Nucleus accumbens (tissue), 56 donors: ENCODE measurements at places on chromosomes 2 and 18.
A peak's percentile ranks its signal among the peaks of the same experiment; 100 is the strongest.

DNA sequence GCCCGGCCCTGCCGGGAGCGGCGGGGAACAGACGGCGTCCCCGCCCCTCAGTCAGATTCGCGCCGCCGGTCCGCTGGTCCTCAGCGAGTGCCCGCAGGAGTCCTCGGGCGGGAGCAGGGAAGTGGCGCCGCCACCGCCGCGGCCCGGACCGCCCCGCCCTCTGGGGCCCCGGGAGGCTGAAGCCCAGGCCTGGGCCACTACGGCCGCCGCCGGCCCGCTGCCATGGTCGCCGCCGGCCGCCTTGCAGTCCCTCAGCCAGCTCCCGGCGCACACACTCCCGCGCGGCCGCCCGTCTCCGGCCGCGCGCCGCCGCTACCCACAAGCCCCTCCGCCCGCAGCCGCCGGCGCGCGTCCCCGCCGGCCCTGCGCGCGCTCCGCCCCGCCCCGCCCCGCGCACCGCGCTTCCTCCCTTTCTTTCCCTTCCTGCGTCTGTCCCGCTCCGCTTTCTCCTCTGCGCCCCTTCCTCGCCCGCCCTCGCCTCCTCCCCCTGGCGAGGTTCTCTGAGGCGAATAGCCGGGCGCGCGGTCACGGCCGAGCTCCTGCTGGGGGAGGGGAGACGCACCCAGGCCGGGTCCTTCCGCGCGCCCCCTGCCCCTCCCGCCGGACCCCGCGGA, at the start of gene ROCK2:
ROCK2 (minus strand) TSS at position 295 of the 614 bp plus-strand sequence. CDS start 500 bp downstream, outside the sequence.
- peak; percentile 77 for DNase-seq

GRCh38 chr2:9754532-9754887, 88.8 kb upstream of the TAF1B start:
- no peak for DNase-seq

- DNase-seq: no peak
Observed at GRCh38 chr2:157221394-157221988, 36.0 kb upstream of the GALNT5 start.

GRCh38 chr18:63363951-63364350, 3.1 kb downstream of the KDSR start:
- DNase-seq: no peak

GRCh38 chr2:67923696-67924095, 139.1 kb downstream of the C1D start:
- no peak for DNase-seq

DNA sequence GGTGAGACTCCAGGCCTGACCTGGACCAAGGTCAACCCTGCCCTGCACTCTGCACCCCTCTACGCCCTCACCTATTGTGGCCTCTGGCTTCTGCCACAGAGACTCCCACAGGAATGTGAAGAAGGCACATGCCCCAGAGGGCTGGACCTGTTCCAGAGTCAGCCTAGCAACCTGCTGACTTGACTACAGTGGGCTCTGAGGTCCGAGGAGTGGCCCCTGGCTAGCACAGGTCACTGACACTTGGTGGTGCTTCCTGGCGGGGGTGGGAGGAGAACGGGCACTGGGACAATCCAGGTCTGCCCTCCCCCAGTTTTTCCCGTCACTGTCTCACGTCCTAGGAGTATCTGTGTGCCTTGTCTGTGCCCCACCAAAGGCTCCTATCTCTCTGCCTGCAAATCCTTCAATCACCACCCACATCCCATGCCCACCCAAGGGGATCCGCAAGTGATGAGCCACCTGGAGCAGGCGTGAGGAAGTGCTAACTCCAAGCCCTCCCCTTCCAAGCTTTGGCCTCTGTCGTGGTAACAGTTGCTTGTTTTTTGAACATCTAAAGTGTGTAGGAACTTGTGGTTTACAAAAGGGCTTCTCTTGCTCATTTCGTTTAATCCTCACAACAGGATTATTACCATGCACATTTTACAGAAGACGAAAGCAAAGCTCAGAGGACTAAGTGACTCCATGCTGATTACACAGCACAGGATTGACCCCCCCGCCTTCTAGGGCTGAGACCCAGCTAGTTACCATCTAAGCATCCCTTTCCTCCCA, 86.2 kb downstream of the MCFD2 start:
- no peak for DNase-seq

DNA sequence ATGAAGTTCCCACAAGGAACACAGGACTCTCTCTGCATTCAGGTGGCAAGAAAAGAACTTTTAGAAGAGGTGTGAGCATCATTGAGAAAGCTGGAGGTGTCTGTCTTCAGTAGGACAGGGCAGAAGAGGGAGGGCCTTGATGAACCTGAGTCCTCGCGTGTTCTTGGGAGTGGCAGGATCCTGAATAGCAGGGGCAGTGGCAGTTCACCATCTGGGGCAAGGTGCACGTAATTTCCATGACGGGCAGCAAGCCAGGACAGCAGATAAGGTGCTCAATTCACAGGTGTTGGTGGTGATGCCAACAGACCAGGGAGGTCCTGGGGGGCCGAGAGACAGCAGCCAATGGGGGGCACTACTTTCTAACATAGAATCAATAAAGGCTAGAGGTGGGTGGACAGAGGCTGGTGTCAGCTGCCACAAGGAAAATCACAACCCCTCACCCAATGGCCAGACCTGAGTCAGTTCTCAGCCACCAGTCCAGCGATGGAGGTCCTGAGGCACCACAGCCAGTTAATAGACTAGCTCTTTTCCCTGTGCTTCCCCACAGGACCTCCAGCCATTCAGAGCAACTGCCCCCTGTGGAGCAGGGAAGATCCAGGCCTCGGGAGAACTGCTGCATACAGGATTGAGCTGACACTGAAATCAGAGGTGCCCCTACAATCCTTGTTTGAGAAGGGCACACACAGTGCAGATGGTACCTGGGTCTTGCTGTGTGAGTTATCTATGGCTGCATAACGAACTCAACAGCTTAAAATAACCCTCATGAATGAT, 10.9 kb upstream of the HDAC4 start:
- DNase-seq: no peak

- DNase-seq: no peak
Observed at GRCh38 chr2:216858312-216858711, 1.6 kb downstream of the TNP1 start.

GRCh38 chr18:55365342-55365741, 222.7 kb downstream of the TCF4 start:
- no peak for DNase-seq

- no peak for DNase-seq
Observed at GRCh38 chr2:230412371-230412711, 3.7 kb upstream of the SP100 start.
